Activated naive CD4-positive, alpha-beta T cell (primary cell): ENCODE measurements at places on chromosomes 3 and 15.

DNA sequence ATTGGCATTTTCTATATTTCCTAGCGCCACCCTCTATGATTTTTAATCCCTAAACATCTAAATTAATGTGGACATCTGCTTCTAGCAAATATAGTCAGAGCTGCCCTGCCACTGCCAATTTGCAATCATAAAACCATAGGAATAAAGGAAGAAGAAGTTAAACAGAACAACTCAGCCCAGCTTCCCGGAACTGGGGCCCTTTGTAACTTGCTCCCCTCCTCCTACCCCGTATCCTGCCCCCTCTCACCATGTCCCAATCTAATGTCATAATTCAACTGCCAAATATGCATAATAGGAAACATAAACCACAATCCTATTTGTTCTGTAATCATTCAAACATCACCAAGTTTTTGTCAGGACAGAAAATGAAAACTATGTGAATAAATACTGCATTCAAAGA, 74.4 kb upstream of the ACP3 start:
- DNase-seq = no peak

DNA sequence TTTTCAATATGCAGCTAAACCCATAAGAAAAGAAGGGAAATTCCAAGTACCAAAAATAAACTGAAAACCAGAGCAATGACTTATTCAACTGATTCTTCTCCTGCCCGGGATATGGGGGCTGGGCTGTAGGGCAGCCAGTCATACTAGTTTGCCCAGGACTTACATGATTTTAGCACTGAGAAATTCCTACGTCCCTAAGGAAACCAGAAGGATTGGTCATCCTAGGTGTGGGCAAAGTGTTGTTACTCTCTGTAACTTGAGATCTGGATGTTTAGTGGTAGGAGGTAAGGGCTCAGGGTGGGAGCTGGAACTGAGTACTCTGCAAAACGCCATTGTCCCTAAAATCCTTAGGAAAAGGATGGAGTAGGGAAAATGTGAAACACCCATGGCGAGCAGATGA, 1.2 kb upstream of the DAZL start:
- no peak for DNase-seq

DNA sequence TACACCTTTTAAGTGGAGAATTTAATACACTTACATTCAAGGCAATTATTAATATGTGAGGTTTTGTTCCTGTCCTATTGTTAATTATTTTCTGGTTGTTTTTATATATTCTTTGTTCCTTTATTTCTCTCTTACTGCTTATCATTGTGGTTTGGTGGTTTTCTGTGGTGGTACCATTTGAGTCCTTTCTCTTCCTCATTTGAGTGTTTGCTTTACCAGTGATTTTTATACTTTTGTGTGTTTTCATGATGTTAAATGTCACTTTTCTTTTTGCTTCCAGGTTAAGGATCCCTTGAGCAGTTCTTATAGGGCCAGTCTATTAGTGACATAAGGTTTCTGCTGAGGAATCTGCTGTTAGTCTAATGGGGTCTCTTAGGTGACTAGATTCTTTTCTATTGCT, 116.5 kb downstream of the LRRK1 start:
- DNase-seq = no peak

- no peak for DNase-seq
Measured at GRCh38 chr3:43497905-43498365, 123.9 kb downstream of the ANO10 start.

DNA sequence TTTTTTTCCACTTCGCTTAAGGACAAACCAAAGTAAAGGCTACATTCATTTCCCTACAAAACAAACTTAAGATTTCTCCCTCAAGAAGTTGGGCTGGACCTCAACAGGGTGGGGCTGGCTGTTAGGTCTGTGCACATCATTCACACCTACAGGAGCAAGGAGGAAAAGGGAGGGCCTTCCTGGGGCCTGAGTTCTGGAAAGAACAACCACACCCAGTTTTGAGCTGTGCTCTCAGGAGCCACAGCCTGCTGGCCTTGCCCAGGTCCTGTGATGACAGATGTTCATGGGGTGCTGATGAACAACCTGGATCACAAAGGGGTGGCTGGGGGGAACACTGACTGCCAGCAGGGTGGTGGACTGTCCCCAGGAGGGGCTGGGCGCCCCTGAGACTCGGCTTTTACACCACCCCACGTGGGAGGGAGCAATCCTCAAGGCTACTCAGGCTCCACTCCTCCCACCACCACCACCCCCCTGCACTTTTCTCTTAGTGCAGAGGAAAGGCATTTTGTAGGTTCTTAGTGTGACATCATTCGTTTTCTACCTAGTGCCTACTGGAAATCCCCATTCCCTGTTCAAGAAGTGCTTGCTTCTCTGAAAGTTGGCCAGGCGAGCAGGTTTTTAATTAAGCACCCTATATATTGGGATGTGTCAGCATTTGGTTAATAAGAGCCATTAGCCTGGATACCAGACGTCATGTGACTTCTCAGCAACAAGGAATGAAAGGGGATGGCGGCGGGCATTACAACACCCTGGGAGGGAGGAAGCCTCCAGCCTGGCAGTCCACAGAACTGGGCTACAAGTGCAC, 35.7 kb downstream of the CCNB2 start:
- no peak for DNase-seq

- DNase-seq = no peak
Measured at GRCh38 chr3:183349421-183350157, 78.8 kb downstream of the MCF2L2 start.

- no peak for DNase-seq
Measured at GRCh38 chr3:27699067-27699466, 23.1 kb downstream of the EOMES start.

- no peak for DNase-seq
Measured at GRCh38 chr3:24985668-24986067, 442.4 kb upstream of the RARB start.

- DNase-seq = no peak
Measured at GRCh38 chr3:174170248-174170647, 688.9 kb upstream of the NAALADL2 start.

DNA sequence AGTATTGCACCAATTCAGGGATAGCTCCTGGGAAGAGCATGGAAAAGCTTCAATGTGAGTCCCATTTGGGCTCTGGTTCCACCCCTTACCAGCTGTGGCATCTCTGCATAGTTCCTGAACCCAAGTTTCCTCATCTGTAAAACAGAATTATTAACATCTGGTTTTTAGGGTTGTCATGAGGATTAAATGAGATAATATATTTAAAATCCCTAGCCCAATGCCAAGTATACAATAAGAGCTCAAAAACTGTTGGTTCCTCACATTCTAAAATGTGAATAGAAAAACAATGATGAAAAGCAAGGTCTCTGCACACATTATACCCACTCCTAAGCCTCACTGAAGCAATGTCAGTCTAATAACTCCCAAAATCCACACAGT, 237.3 kb upstream of the WNT5A start:
- DNase-seq = no peak

- no peak for DNase-seq
Measured at GRCh38 chr15:57084192-57084591, 165.7 kb downstream of the TCF12 start.

DNA sequence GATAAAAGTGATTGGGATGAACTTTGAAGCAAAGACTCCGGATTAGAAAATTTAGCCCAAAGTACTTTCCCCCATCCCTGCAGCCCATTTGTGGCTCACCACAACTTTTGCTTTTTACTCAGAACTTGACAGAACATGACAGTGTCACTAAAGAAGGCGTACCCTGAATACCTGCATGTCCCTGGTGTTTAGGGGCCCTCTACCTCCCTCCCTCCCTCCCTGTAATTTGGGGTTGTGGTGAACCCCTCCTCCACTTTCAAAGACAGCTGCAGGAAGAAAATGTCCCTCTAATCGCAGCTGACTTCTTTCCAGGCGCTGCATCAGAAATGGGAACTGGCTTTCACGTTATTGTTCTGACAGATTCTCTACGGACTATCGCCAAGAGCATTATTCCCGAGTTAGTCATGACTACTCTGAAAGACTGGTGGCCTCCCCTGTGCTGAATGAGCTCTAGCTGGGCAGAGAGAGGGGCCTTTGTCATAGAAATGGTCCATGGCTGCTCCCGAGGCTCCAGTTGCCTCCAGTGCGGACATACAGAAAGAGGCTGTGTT, 93.2 kb upstream of the ARHGEF3 start:
- no peak for DNase-seq

DNA sequence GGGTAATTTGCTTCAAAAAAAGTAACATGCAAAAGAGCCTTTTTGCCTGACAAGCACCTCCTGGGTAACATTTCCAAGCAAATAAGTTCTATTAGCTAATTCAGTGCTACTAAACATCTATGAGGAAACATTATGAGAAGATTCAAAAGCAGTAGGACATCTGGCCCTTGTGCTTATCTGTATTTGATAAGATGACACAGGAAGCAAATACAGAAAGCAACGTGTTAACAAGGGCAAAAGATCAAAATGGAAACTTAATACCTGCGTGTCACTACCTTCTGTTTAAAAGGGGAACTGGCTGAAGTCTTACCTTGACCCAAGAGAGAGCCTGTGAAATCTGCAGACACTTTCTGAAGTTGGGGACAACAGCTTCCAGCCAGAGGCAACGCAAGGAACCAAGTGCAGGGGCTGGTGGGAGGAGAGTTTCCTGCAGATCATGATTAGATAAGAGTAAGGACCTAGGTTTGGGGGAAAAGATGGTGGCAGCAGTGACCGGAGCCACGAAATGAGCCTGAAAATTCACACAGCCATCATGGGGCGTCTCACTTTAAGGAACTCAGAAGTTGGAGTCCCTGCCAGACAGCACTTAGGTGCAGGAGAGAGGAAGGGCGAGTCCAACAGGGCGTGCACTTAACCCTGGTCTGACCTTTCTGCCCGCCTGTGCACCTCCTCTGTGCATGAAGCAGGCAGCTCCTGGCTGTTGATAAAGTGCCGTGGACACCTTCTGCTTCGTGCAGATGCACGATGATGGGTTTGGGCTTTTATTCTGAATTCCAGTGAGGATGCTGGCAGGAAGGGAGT, 153.6 kb upstream of the BHLHE40 start:
- DNase-seq = no peak

DNA sequence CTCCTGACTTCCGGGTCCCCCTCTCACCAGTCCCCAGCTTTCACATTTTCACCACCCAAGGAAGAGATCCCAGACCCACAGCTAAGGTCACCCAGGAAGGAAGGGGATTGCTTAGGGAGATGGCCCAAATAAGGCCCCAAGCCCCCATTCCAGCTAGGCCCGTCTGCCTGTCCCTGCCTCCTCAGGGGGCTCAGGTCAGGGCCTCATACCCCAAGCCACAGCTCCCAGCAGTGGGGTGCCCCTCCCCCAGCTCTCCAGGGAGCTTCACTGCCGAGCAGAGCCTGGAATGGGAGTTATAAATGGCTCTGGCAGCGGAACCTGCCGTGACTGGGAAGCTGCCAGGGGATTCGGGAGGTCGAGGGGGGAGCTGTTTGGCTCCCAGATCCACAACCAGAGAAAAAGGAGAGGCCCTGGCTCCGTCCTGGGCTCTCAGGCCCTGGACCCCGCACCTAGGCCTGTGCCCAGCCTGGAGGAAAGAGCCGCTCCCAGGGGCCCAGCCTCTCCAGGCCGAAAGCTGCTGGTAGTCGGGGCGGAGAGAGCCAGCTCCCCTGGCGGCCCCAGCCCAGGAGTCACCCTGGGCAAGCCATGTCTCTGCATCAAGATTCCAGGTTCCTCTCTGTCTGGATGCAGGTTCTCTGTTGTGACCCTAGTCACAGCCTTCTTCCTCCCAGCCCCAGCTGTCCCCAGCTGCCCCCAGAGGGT, 550 bp downstream of the CCDC9B start:
- DNase-seq = no peak

GRCh38 chr3:10284496-10284895, 8.3 kb downstream of the GHRL start:
- DNase-seq = no peak

DNA sequence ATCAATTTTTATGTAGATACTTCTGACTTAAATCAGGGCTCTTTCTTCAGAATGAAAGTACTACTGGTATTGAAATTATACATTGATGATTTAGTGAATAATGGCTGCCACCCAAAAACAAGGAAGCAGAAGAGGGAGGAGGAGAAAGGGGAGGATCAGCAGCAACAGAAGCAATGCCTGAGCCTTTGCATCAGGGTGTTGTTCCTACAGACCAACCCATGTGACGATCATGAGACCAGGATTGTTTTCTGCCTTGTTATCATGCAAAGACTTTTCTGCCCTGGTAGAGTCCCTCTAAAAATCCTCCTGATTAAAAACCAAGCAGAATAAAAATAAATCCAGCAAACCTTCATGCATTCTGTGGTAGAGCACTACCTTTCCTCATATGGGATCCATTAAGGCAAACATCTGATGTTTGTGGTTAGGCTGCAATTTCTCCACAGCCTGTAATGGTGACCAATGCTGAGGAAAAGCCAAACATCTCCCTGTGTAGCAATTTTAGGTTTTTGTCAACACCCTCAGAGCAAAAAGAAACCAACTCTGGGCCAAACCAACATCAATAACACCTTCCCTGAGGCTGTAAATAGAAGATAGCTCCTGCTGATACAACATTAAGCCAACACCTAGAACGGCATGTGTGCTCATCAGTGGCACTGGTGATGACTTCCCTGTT, 191.7 kb downstream of the ATP8B4 start:
- DNase-seq = no peak

GRCh38 chr3:138019281-138020069, 9.5 kb downstream of the CLDN18 start:
- DNase-seq = no peak

DNA sequence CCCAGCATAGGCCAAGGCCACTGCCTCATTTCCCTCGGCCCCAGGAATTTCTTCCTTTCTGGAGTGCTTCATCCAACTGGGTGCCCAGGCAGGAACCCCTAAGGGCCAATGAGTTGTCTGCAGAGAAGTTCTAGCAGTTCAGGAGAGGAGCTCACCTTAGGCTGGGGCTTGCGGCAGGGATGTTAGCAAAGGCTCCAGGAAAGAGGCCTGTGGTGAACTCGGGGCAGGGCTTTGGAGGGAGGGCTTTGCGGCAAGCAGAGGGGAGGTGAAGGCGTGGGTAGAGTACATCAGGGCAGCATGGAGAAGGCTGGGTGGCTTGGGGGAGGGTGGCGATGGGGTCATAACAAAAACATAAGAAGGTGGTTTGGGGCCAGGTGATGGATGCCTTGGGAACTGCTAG, 1.1 kb downstream of the GHRL start:
- no peak for DNase-seq

GRCh38 chr3:71416876-71417275, 166.7 kb downstream of the FOXP1 start:
- peak; percentile 12 for DNase-seq

GRCh38 chr3:53240989-53241972, 14.5 kb downstream of the TKT start:
- no peak for DNase-seq

- DNase-seq = no peak
Measured at GRCh38 chr3:64063207-64063982, 40.1 kb upstream of the PSMD6 start.

GRCh38 chr15:58773024-58773423, 1.9 kb downstream of the MINDY2 start:
- no peak for DNase-seq

- DNase-seq = no peak
Measured at GRCh38 chr3:31934866-31935265, 46.2 kb downstream of the OSBPL10 start.

DNA sequence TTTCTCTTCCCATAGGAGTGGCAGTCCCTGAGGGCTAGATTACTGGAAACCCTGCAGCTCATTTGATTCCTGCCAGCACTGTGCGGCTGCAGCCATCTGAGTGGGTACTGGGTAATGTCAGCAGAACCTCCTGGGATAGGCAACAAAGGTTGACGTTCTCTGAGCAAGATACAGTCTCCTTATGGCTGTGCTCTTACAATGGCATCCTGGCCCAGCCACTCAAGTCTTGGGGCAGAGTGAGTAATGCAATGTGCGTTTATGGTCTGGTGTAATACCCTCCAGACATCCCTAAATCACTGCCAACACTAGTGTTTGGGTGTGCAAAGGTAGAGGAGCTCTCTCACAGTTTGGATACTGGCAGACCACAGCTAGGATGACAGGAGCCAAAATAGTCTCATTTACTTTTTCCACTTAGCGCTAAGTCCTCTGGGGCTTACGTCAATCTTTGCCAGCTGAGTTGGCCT, 775.8 kb downstream of the ZNF385D start:
- no peak for DNase-seq
